ENCODE measurements at places on chromosomes 3 and 15. TPM values are rescaled to one million over a fixed set of nuclear protein-coding genes. Genes with fewer than 3 reads are reported as not detected.

Gene GCSAM
- not detected for total RNA-seq

Gene LTK
- not detected for total RNA-seq

Gene IL5RA
- not detected for total RNA-seq

Gene AHSG
- total RNA-seq = not detected

Gene ATP8B4
- total RNA-seq = 1.8 TPM

Gene TMEM45A
- 103 TPM for total RNA-seq

Gene RHCG
- not detected for total RNA-seq

Gene SAMMSON
- total RNA-seq = not detected

Gene HYAL1
- 2.7 TPM for total RNA-seq

Gene LIPH
- total RNA-seq = 2.3 TPM

Gene PTH1R
- total RNA-seq = 12.4 TPM

Gene PFN2
- total RNA-seq = 88.7 TPM

Gene BFSP2
- not detected for total RNA-seq

Gene ITIH3
- total RNA-seq = not detected

Gene ANKDD1A
- 3.3 TPM for total RNA-seq

Gene MAP6D1
- total RNA-seq = 2.7 TPM

Gene THUMPD3
- 37.2 TPM for total RNA-seq

Gene DNAH12
- 0.20 TPM for total RNA-seq

Gene TSC22D2
- 8.4 TPM for total RNA-seq

Gene MUSTN1
- not detected for total RNA-seq

Gene SOX2
- total RNA-seq = not detected

Gene SNX22
- total RNA-seq = 0.06 TPM

Gene EBLN2
- 1.6 TPM for total RNA-seq

Gene MLF1
- 4.5 TPM for total RNA-seq

Gene LRIG1
- total RNA-seq = 6.6 TPM

Gene LDHAL6B
- not detected for total RNA-seq

Gene RLBP1
- not detected for total RNA-seq

Gene TWF2
- total RNA-seq = 81.2 TPM

Gene NR2E3
- not detected for total RNA-seq

Gene CCDC33
- total RNA-seq = not detected

Gene CAPN3
- total RNA-seq = 2.4 TPM

Gene SPINT1
- 0.24 TPM for total RNA-seq

Gene CCR4
- not detected for total RNA-seq

Gene EPHB3
- total RNA-seq = 2.9 TPM

Gene KCNAB1
- not detected for total RNA-seq

Gene STAC
- 0.05 TPM for total RNA-seq

All from cardiac ventricle fibroblast (primary cell).